ENCODE measurements at places on chromosomes 11 and 22. TPM values are rescaled to one million over a fixed set of nuclear protein-coding genes. Genes with fewer than 3 reads are reported as not detected.

- H3K36me3 ChIP-seq = no peaks in the 10 kb centered on the region
- H3K27me3 ChIP-seq = no peaks in the 10 kb centered on the region
- no peak overlapping the region for H3K27ac ChIP-seq
- H3K4me1 ChIP-seq = no peaks in the 10 kb centered on the region
- DNase-seq = no peak
- no peak overlapping the region for H3K4me3 ChIP-seq
Observed at GRCh38 chr11:41414771-41415440, 44.5 kb downstream of the LRRC4C start.

DNA sequence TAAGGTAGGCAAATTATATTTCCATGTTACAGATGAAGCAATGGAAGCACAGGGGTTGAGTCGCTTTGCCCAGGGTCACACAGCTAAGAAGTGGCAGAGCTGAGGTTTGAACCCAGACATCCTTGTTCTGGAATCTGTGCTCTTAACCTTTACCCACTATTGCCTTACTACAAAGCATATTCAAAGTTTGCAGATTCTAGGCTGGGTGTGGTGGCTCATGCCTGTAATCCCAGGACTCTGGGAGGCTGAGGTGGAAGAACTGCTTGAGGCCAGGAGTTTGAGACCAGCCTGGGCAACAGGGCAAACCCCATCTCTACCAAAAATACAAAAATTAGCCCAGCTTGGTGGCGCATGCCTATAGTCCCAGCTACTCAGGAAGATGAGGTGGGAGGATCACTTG, 27.8 kb upstream of the TFIP11 start:
- peaks cover 36% of the 10 kb centered on the region for H3K36me3 ChIP-seq
- no peak for DNase-seq

DNA sequence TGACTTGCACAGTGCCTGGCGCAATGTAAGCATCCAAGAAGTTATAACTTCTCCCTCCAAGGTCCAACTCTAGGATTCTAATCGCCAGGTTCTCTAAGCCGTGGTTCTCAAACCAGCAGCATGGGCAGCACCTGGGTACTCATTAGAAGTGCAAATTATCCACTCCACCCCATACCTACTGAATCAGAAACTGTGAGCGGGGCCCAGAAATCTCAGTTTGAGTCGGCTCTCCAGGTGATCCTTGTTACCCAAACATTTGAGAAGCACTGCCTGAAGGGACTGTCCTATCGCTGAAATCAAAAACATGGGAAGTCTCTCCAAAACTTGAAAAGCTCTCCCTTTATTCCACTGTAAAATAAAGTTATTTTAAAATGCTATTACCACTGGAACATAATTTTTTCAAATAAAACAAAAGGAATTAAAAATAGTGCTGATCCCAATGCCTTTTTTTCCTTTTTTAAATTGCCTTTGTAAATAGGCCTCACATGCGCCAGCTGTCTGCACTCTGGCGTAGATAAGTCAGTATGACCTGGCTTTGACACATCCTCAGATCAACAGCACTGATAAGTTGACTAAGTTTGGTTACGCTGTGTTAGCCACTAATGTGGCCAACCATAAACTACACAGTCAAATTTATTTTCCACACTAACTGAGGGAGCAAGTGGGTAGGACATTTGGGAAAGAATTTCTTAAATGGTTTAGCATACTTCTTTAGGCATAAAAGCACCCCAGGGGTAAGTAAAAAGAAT, 8.4 kb upstream of the CTR9 start:
- H3K27ac ChIP-seq = peak overlapping the region; percentile 49
- H3K4me3 ChIP-seq = peak overlapping the region; percentile 66
- peaks cover 22% of the 10 kb centered on the region for H3K4me1 ChIP-seq

GRCh38 chr11:128589998-128590397, 2.6 kb upstream of the ETS1 start:
- H3K36me3 ChIP-seq = peaks cover 2% of the 10 kb centered on the region
- no peak for DNase-seq
- H3K27me3 ChIP-seq = peaks cover 30% of the 10 kb centered on the region
- no peak overlapping the region for H3K4me3 ChIP-seq

DNA sequence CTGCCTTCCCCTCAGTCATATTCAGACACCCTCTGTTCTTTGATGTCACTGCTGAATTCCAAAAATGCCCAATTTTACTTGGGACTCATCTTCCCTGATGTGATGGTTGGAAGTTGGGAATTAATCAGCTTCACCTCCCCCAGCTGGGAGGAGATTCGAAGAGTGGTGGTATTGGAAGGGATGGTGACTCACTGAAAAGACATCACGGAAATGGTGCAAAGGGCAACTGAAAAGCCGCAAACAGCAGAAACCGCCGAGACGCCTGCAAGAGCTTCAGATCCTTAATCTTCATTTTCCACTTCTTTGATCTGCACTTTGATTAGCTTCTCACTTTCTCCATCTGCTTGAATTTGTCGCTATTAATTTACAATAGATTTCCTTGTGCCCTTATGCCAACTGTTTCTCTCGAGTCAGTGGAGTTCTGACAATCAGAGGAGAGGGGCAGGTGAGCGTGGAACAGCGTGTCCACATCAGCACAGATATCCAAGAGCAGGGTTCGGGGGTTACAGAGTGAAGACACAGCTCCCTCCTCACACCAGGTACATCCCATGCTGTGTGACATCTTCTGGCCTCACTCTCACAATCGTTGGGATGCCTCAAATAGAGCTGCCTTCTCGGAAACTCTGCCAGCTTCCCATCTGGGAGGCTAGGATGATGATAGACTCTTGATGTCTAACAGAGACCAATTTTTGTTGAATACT, 325.4 kb downstream of the BRD1 start:
- no peak overlapping the region for H3K4me3 ChIP-seq
- H3K27me3 ChIP-seq = no peaks in the 10 kb centered on the region
- H3K4me1 ChIP-seq = no peaks in the 10 kb centered on the region

- no peaks in the 10 kb centered on the region for H3K36me3 ChIP-seq
- no peak overlapping the region for H3K27ac ChIP-seq
- H3K27me3 ChIP-seq = no peaks in the 10 kb centered on the region
- H3K4me1 ChIP-seq = no peaks in the 10 kb centered on the region
- no peak overlapping the region for H3K4me3 ChIP-seq
- DNase-seq = no peak
Observed at GRCh38 chr11:126433244-126433846, 77.9 kb downstream of the ST3GAL4 start.

- peaks cover 33% of the 10 kb centered on the region for H3K27me3 ChIP-seq
- no peak overlapping the region for H3K4me3 ChIP-seq
- no peaks in the 10 kb centered on the region for H3K4me1 ChIP-seq
- no peak overlapping the region for H3K27ac ChIP-seq
- no peak for DNase-seq
Observed at GRCh38 chr11:75082601-75083216, 14.0 kb downstream of the OR2AT4 start.

- no peak overlapping the region for H3K27ac ChIP-seq
- no peak overlapping the region for H3K4me3 ChIP-seq
- DNase-seq = no peak
- peaks cover 24% of the 10 kb centered on the region for H3K27me3 ChIP-seq
- H3K36me3 ChIP-seq = no peaks in the 10 kb centered on the region
Observed at GRCh38 chr11:19294444-19294843, 53.7 kb upstream of the E2F8 start.

DNA sequence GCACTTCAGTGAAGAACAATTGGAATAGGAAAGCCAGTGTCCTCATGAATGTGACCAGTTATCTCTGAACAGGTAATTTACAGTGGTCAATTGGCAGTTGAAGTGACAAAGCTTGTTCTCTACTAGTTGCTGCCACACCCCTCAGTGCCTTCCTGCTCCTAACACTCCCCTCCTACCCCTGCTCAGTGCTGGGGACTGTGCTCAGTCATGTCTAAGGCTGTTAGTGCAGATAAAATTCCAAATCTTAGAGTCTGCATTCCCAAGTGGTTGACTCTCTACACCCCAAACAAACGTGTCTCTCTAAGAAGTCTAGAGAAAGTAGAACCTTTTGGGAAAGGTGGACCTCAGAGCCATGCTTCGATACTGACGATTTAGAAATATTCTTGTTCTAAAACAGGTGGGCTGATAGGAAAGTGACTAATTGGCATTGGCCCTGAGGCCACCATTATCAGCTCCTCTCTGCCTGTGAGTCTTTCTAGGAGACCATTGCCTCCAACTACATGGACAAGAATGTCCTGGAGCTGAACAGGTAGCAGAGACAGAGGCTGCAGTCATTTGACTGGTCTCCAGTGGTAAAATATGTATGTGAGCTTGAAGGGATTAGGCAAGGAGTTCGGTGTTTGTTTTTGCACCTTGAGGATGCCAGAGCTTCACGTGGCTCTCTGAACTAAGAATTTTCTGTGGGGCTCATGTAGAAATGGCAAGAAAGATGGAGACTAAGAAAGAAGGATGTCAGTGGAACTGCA, 22.1 kb upstream of the NNMT start:
- peaks cover 29% of the 10 kb centered on the region for H3K27me3 ChIP-seq
- no peak for DNase-seq
- H3K27ac ChIP-seq = no peak overlapping the region
- H3K4me3 ChIP-seq = no peak overlapping the region
- H3K4me1 ChIP-seq = no peaks in the 10 kb centered on the region
- H3K36me3 ChIP-seq = no peaks in the 10 kb centered on the region

- H3K4me1 ChIP-seq = peaks cover 9% of the 10 kb centered on the region
- H3K27ac ChIP-seq = no peak overlapping the region
- peaks cover 20% of the 10 kb centered on the region for H3K27me3 ChIP-seq
- H3K36me3 ChIP-seq = no peaks in the 10 kb centered on the region
- DNase-seq = no peak
- H3K4me3 ChIP-seq = no peak overlapping the region
Observed at GRCh38 chr22:35899736-35900135, 128.9 kb downstream of the RBFOX2 start.

GRCh38 chr11:78855116-78855515, 280.5 kb upstream of the NARS2 start:
- no peaks in the 10 kb centered on the region for H3K36me3 ChIP-seq
- H3K27me3 ChIP-seq = no peaks in the 10 kb centered on the region
- no peak for DNase-seq
- H3K27ac ChIP-seq = no peak overlapping the region
- no peak overlapping the region for H3K4me3 ChIP-seq
- no peaks in the 10 kb centered on the region for H3K4me1 ChIP-seq

DNA sequence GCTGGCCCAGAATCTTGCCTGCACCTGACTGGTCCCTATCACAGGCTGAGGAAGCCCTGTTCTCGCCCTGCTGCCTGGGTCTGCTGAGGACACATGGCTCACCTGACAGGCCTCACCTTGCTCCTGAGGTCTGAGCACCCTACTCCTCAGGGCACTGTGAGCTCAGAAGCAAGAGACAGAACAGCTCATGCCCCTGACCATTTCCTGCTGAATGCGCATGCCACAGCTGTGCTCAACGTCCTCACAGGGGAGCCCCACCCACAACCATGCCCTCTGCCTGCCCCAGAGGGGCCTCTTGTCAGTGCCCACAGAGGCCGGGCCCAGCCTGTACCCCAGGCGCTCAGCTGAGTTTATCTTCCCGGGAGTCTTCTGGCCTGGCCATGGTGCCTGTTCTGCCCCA, 2.8 kb upstream of the TSPO start:
- peak overlapping the region; percentile 58 for H3K4me3 ChIP-seq
- H3K36me3 ChIP-seq = peaks cover 4% of the 10 kb centered on the region
- DNase-seq = peak; percentile 67
- H3K27me3 ChIP-seq = no peaks in the 10 kb centered on the region
- peaks cover 29% of the 10 kb centered on the region for H3K4me1 ChIP-seq

GRCh38 chr22:39039306-39040126, 1.1 kb upstream of the APOBEC3F start:
- H3K27ac ChIP-seq = peak overlapping the region; percentile 90
- no peak for DNase-seq
- peaks cover 25% of the 10 kb centered on the region for H3K4me1 ChIP-seq
- H3K36me3 ChIP-seq = peaks cover 7% of the 10 kb centered on the region

- no peak overlapping the region for H3K4me3 ChIP-seq
- peaks cover 21% of the 10 kb centered on the region for H3K27me3 ChIP-seq
- DNase-seq = no peak
Observed at GRCh38 chr11:10561043-10561818, 7.2 kb downstream of the LYVE1 start.

- peaks cover 35% of the 10 kb centered on the region for H3K36me3 ChIP-seq
- DNase-seq = peak; percentile 65
- peak overlapping the region; percentile 93 for H3K4me3 ChIP-seq
Observed at GRCh38 chr11:47551086-47551485, 1.8 kb downstream of the CELF1 start.

DNA sequence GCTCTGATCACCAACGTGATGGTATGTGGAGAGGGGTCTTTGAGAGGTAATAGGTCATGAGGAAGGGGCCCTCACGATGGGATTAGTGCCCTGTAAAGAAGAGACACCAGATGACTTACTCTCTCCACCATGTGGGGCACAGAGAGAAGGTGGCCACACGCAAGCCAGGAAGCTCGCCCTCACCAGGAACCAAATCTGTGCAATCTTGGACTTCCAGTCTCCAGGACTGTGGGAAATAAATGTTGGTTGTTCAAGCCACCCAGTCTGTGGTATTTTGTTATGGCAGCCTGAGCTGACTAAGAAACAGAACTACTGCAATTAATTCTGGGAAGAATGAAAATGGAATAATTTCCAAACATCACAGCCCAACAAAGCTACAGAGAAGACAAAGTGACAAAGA, 117.5 kb downstream of the SNX19 start:
- H3K36me3 ChIP-seq = no peaks in the 10 kb centered on the region
- no peak overlapping the region for H3K27ac ChIP-seq
- no peaks in the 10 kb centered on the region for H3K4me1 ChIP-seq
- no peak overlapping the region for H3K4me3 ChIP-seq

- H3K27ac ChIP-seq = peak overlapping the region; percentile 21
- H3K27me3 ChIP-seq = peaks cover 26% of the 10 kb centered on the region
- peaks cover 8% of the 10 kb centered on the region for H3K4me1 ChIP-seq
- peak overlapping the region; percentile 93 for H3K4me3 ChIP-seq
- no peaks in the 10 kb centered on the region for H3K36me3 ChIP-seq
Observed at GRCh38 chr11:18720808-18721560, 5.0 kb downstream of the IGSF22 start.

Gene RAG2
- not detected for total RNA-seq

Gene RASL10A
- total RNA-seq = 0.64 TPM

Gene KCNJ1
- not detected for total RNA-seq

Gene PARVB
- total RNA-seq = 107 TPM

Gene WEE1
- total RNA-seq = 57.7 TPM

Gene APOL4
- total RNA-seq = 0.17 TPM

Gene CATSPER1
- 0.30 TPM for total RNA-seq
